ENCODE measurements at places on chromosomes 5 and 9. TPM values are rescaled to one million over a fixed set of nuclear protein-coding genes. Genes with fewer than 3 reads are reported as not detected.

Gene IL5
- total RNA-seq = 3.3 TPM

Gene RNF208
- 2.2 TPM for total RNA-seq

Gene LMX1B
- not detected for total RNA-seq

Gene BTNL3
- not detected for total RNA-seq

Gene KLF9
- 19.2 TPM for total RNA-seq

Gene ENTPD2
- 0.40 TPM for total RNA-seq

Gene CCDC171
- total RNA-seq = 2.1 TPM

Gene ASPN
- not detected for total RNA-seq

Gene SLC2A8
- 7.7 TPM for total RNA-seq

Gene PCDHA5
- not detected for total RNA-seq

Gene NUTM2G
- not detected for total RNA-seq

Gene LECT2
- total RNA-seq = not detected

Gene SHISAL2B
- total RNA-seq = not detected
